ENCODE measurements at places on chromosomes 1 and 21.

DNA sequence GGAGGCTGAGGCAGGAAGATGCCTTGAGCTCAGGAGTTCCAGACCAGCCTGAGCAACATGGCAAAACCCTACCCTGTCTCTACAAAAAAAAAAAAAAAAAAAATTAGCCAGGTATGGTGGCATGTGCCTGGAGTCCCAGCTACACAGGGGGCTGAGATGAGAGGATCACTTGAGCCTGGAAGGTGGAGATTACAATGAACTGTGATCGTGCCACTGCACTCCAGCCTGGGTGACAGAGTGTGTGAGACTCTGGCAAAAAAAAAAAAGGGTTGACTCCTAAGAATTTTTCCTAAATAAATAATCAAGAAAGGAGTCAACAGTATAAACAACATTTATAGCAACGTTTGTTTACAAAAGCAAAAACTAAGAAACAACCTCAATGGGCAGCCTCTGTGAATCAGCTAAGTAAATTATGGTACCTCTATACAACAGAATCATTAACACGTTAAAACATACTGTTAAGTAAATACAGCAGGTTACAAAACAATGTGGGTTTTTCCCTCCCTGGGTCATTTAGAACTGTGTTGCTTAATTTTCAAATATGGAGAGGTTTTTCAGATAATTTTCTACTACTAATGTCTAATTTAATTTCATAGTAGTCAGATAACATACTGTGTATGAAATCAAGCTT lies 56.8 kb downstream of the SLC30A10 start:
- no peak for DNase-seq

GRCh38 chr1:2778220-2778592 lies 23.3 kb downstream of the TTC34 start:
- DNase-seq: no peak

- DNase-seq: no peak
These were observed 131.8 kb downstream of the PTPN14 start for GRCh38 chr1:214419650-214420049.

GRCh38 chr1:234518876-234519275 lies 39.9 kb upstream of the TARBP1 start:
- no peak for DNase-seq

- DNase-seq: no peak
These were observed 3.3 kb downstream of the CFAP126 start for GRCh38 chr1:161364332-161364731.

- no peak for DNase-seq
These were observed 41.6 kb downstream of the ABCA4 start for GRCh38 chr1:94079080-94079940.
